ENCODE measurements at places on chromosomes 11 and 22.

GRCh38 chr11:85602526-85603213 lies 24.5 kb downstream of the DLG2 start:
- DNase-seq: no peak

GRCh38 chr22:38471237-38471636 lies 3.3 kb downstream of the KDELR3 start:
- no peak for DNase-seq

GRCh38 chr22:25069758-25070481 lies 117.4 kb downstream of the KIAA1671 start:
- DNase-seq: no peak

- DNase-seq: no peak
Measured at GRCh38 chr11:117176186-117176585, 2.4 kb upstream of the SIDT2 start.

DNA sequence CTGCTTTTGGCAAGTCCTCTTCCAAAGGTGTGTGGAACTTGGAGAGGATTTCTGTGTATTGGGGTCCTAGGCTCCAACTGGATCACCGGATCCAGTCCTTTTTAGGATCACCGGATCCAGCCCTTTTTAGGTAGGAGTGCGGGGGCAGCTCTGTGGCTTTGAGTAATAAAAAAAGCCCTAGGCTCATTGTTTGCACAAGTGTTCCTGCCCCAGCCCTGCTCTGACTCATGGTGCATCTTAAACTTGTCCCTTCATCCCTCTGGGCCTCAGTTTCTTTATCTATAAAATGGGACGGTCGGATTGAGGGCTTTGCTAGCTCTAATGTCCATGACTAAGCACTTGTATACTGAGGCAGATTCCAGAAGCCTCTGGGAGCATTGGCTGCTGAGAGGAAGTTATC lies 22.7 kb upstream of the CD44 start:
- DNase-seq: no peak

- no peak for DNase-seq
Measured at GRCh38 chr11:22787551-22788162, 41.9 kb downstream of the SVIP start.

- DNase-seq: no peak
Measured at GRCh38 chr11:133864756-133865155, 19.4 kb upstream of the SPATA19 start.
